ENCODE measurements at places on chromosomes 2 and 18.

GRCh38 chr2:30930716-30931115 lies 123.5 kb upstream of the CAPN13 start:
- DNase-seq = no peak

- DNase-seq = no peak
Measured at GRCh38 chr18:46849007-46849406, 68.3 kb downstream of the PIAS2 start.

DNA sequence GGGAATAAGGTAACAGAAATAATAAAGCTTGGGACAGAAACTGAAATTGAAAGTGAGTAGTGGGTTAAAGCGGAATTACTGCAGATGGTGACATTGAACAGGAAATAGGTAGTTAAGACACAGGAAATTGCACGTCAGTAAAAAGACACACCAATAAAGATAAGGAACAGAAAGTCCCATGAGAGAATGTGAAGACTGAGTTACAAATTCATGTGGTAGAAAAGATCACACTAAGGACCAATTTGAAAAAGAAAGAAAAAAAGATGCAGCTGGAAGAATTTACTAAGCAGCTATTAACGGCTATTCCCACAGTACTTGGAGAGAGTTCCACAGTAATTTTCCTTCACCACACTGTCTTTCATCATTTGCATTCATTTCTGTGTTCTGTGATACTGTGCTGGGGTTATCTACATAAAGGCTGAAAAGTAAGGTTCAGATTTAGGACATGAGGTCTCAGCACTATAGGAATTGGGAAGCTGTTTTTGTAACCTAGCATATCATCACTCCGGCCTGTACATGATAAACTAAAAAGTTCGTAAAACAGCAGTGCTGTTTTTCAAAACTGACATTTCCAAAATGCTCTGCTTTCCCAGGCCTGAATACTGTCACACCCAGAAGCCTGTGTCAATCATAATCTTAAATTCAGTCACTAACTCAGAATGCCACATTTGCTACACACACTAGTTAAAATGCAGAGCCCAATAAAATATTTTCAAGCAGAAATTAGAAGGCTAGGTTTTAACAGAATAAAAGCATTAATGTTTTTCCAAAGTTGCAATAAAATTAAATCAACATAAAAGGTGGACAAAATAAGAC lies 42.9 kb downstream of the SRBD1 start:
- DNase-seq = no peak

DNA sequence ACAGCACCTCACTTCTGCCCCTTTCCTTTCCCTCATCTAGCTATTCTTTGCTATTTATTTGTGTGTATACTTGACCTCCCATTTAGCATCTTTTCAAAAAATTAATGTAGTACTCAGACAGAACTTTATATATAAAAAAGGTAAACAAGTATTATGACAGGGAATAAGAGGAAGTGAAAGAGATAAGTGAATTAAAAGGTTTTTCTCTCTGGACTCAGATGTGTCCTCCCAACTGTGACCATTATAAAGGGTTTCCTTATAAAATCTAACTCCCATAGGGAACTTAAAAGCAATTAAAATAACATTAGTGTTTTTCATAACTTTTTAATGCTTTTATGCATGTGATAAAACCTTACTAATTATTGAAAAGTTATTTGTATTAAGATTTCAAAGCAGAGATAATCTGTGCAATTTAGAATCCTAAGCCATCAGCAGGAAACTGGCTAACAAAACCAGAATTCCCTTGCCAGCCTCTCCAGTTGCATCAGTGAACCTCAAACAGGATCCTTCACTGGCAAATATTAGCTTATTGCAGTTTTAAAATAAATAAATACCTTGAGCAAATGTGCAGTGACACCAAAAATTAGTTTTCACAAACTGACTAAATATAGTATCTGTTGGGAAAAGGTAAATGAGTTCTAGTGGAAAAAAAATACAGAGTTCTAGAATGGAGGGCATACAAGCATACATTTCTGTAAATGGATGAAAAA lies 930.7 kb downstream of the BCL11A start:
- DNase-seq = no peak

- no peak for DNase-seq
Measured at GRCh38 chr2:1607971-1608688, 136.2 kb downstream of the PXDN start.

DNA sequence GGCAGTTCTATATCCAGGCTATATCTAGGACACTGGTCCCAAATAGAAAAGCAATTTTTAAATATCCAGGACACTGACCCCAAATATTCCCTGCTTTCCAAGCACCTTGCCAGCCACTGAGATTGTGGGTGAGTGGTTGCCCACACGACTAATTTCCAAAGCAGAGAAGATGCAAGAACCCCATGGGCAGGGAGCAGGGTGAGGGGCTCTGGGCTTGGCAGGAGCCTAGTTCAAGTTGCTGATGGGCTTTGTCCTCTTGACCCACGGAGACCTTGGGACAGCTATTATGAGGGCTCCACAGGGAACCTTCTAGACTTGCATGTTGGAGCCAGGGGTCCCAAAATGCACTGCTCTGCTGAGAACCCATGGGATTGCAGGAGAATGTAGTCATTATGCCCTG lies 146.0 kb upstream of the SMAD2 start:
- DNase-seq = no peak

DNA sequence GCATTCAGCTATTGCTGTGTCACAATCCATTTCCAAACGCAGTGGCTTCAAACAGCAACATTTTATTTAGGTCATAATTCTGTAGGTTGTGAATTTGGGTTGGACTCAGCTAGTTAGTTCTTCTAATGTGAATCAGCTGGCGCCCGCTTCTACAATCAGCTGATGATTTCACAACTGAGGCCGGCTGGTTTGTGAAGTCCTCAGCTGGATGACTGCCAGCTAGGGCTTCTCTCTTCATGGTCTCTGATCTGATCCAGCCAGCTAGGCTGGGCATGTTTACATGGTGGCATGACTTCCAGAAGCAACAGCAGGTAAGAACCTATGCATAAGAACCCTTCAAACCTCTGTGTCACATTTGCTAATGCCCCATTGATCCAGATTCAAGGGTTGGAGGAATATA lies 172.0 kb downstream of the SLC4A10 start:
- peak; percentile 26 for DNase-seq
